HepG2 (cell line): ENCODE measurements at places on chromosomes 6 and 20.

DNA sequence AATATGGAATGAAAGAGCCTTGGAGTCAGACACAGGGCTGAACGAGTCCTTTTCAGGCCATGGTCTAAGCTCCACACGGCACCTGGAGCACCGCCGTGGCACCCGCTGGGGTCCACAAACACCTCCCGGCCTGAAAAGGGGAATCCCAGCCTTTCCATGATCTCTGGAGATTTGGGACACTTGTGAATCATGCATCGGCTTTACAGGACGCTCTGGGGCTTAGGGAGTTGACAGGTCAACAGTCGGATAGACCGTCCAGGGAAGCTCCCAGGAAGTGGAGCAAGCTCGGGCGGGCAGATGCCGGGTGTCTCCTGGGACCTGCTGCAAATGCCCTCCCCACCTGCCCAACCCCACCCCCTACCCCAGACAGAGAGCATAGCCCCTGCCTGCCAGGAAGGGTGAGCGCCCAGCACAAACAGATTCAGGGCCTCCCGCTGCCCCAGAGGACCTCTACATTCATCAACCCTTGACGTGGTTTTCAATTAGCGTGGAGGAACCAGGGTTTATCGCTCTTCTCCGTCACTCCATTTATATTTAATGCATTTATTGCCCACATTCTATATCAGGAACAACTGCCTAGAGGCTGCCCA lies 53.6 kb downstream of the YTHDF1 start:
- no peak for DNase-seq

- no peak for DNase-seq
Measured at GRCh38 chr6:25547797-25548196, 104.2 kb upstream of the SCGN start.

- DNase-seq, result peak; percentile 78
Measured at GRCh38 chr6:63677282-63677681, 41.7 kb downstream of the PHF3 start.

GRCh38 chr6:130794738-130795137 lies 32.5 kb upstream of the SMLR1 start:
- no peak for DNase-seq

- no peak for DNase-seq
Measured at GRCh38 chr6:32865724-32866443, 11.9 kb downstream of the PSMB9 start.

DNA sequence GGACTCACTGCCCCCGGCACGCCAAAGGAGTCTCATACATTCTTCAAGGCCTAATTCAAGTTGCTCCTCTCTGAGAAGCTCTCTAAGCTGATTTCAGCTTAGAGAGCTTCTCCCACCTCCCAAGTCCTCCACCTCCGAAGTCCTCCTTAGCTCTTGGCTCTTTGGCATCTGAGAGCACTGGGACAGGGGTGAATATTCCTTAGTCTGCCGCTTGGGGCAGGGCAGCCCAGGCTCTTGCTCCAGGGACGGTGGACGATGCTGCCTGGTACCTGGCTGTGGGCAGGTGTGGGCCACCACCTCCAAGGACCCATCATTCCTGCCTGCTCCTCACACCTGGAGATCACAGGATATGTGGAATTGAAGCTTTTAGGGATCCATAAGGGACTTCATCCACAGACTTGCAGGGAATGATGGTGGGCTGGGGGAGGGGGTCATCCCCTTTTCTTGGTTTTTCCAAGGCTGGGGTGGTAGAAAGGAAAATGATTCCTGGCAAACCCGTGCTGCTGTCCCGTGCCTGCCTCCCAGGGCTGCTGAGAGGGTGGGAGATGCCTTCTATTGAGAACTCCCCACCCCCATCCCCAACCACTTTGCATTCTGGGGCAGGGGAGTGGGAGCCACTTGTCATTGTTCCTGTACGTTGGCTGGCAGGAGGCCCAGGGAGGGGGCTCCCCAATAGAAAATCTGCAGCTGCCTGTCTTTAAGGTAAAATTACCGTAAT lies 57.4 kb downstream of the ARHGAP40 start:
- DNase-seq, result peak; percentile 60

DNA sequence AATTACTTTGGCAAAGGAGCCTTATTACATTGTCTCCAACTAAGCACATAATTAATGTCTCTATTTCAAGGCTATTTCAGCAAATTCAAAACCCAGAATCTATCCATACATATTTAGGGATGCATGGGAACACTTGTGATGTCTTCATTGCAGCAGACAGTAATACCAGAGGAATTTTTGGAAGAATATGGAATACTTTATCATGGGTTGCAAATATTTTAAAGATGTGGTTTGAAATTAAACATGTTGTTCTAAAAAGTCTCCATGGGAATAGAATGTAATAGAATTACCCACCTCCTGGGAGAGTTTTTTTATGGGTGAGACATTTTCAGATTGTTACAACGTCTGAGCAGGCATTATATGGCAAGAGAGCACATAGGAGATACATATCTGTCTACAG lies 170.8 kb downstream of the KCNQ5 start:
- no peak for DNase-seq

DNA sequence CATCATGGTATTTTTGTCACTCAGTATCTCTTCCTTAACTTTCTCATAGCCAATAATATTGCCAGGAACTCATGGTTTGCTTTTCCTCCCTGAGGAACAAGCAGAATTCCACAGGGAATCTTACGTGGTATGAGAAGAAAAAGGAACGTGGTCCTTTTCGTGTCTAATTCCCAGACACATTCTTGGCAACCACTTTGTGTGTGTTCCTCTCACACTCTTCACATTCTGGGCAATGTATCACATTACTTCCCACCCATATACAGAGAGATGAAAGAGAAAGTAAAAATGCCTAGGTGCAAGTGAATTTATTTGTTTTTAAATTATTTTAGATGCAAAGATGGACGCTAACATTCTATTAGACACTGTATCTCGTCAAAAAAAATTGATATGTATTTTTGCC lies 102.7 kb downstream of the PTPRK start:
- no peak for DNase-seq

- peak; percentile 67 for DNase-seq
Measured at GRCh38 chr6:139708337-139709199, 334.1 kb upstream of the CITED2 start.

- DNase-seq, result peak; percentile 1
Measured at GRCh38 chr6:93721386-93722048, 302.2 kb upstream of the EPHA7 start.

DNA sequence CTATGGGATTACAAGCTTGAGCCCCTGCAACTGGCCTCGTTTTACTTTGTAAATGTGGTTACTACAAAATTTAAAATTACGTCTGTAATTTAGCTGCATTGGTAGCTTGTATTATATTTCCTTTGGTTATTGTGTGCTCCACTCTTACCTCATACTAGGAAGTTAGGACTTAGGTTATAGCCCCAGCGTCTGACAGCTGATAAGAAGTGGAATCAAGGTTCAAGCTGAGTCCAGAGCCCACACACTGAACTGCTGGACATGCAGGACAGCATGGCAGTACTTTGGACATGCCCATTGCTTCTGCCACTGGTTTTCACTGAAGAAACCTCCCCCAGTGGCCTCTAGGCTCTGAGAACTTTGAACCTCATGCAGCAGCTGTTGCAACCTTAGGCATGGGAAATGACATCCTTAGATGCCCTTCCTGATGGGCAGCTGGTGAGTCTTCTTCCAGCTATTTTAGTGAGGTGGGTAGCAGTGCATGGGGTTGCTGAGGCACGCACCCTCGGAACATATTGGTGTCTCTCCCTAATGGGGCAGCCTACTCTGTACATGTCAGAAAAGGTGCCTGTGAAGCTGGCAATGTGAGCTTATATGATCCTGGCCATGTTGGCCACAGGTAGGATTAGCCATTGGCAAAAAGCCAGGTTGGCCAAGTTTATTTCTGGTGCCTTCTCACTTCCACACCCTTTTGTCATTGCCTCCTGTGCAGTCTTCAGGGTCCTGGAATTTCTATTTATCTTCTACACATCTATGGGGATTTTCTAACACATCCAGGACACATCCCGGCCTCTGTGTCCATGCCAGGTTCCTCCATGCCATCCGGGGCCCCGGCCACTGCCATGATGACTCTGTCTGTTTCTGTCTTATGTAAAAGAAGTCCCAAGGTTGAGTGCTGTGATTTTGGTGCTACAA lies 85.3 kb downstream of the CDS2 start:
- DNase-seq, result peak; percentile 78

DNA sequence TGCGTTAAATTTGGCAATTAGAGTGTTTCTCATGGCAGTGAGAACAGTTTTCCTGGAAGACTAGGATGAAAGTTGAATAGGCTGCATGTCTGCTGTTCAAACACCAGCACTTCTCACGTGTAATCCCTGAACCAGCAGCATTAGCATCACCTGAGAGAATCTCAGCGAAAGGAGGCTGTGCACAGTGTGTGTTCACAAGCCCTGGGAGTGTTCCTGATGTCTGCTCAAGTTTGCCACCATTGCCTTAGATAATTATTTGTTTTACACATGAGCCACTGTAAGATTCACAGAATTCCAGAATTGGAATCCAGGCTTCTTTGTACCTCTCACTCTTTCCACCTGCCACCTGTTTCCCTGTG lies 117.3 kb downstream of the JARID2 start:
- no peak for DNase-seq

- DNase-seq, result no peak
Measured at GRCh38 chr6:143531720-143532499, 20.4 kb upstream of the FUCA2 start.

GRCh38 chr6:111468329-111469012 lies 14.5 kb downstream of the REV3L start:
- no peak for DNase-seq

- DNase-seq, result peak; percentile 58
Measured at GRCh38 chr20:52937591-52938100, 34.5 kb upstream of the TSHZ2 start.

GRCh38 chr6:147158881-147159280 lies 45.3 kb upstream of the STXBP5 start:
- DNase-seq, result no peak

DNA sequence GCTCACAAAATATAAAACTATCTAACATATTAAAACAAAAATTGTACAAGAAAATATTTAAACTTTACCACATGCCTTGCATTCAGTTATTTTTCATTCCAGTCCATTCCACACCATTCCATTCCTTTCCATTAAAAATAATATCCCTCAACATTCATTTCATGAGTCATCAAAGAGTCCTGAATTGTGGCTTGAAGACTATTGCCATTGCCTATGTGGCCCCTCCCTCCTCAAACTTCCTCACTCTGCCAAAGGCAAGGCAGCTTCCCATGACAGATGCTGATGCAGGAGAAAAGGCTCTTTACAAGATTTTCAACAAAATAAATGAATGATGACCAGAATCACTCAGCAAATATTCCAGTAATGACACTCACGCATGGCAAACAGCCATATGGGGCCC lies 31.7 kb downstream of the IL20RA start:
- no peak for DNase-seq

DNA sequence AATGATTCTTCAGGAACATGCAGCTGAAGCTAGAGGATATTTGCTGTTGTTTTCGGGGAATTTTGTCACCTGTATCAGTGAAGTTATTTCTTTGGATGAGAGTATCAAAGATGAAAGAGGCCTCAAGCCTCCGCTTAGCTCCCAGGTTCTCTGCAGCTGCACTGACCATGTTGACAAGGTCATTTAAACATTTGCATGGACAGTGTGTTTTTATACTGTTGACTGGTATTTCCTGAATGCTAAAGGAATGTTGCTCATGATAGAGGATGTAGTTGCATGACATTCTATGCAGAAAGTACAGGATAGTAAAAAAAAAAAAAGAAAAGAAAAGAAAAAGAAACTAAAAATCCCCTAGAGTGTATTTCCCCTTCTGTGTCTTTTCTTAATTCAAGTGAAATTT lies 165.6 kb upstream of the LAMP5 start:
- DNase-seq, result peak; percentile 21

DNA sequence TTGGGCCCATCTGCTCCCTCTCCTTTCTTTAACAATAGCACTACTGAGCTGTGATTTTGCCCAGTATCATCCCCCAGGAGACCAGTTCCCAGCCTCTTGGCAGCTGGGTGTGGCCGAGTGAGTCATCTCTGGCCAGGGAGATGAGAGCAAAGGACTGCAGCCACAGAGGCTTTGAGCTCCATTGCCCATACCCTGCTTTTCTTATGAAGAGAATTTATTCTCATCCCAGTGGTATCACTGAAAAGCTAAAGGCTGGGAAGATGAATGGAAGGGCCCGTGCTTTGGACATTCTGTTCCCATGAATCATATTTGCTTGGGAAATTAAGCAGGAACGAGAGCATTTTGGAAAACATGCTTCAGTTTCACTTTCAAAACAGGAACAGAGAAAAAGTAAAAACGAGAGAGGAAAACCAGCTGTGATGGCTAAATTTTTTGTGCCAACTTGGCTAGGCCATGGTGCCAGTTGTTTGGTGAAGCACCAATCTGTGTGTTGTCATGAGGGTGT lies 14.9 kb downstream of the CST3 start:
- DNase-seq, result peak; percentile 72

DNA sequence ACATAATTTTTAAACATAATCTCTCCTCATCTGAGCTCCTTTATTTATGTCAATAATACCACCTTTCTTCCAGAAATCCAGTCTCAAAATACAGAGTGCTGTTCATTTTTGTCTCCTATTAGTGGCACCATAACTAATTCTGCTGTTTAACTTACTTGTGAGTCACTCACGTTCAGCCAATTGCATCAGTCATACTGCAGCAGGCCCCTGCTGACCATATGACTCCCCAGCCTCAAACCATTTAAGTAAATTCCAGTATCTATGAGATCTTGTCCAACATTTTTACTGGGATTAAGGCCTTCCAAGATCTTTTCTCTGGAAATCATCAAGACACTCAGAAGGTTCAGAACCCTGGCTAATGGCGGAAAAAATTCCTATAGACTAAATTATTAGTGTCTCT lies 982.2 kb upstream of the MAP3K7 start:
- no peak for DNase-seq

DNA sequence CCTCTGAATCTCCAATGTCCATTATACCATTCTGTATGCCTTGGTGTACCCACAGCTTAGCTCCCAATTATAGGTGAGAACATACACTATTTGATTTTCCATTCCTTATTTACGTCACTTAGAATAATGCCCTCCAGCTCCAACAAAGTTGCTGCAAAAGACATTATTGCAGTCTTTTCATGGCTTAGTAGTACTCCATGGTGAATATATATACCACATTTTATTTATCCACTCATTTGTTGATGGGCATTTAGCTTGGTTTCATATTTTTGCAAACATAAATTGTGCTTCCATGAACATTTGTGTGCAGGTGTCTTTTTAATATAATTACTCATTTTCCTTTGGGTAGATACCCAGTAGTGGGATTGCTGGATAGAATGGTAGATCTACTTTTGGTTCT lies 374.1 kb upstream of the HTR1E start:
- no peak for DNase-seq

DNA sequence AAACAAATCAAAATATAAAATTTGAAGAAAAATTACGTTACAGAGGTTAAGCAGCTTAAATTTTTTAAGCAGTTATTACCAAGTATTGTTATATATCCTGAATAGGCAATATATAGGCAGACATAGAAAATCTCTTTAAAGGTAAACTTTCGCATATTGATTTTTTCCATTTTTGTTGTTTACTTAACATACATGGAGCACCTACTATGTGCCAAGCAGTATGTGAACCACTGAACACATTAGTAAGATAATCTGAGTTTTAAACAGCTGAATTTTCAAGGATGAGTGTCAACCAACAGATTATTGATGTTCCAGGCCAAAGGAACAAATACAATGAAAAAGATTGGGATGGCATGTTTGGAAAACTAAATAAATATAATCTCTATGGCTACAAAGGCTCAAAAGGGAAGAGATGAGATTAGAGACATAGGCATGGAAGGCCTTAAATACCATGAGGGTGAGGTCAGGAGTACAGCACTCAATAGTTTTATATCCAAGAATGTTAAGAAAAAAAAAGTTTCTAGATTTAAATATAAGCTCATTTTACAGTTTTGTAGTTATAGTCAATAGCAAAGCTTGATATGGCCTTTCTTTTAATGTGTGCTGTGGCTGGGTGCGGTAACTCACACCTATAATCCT lies 277.5 kb downstream of the PTPRK start:
- DNase-seq, result peak; percentile 31
